Foreskin keratinocyte (primary cell): ENCODE measurements at places on chromosomes 2 and 18. TPM values are rescaled to one million over a fixed set of nuclear protein-coding genes. Genes with fewer than 3 reads are reported as not detected.

- no peak for DNase-seq
Observed at GRCh38 chr2:127040169-127040568, 66.8 kb downstream of the BIN1 start.

GRCh38 chr18:63119647-63120046 is 199.9 kb downstream of the BCL2 start:
- DNase-seq, result no peak

DNA sequence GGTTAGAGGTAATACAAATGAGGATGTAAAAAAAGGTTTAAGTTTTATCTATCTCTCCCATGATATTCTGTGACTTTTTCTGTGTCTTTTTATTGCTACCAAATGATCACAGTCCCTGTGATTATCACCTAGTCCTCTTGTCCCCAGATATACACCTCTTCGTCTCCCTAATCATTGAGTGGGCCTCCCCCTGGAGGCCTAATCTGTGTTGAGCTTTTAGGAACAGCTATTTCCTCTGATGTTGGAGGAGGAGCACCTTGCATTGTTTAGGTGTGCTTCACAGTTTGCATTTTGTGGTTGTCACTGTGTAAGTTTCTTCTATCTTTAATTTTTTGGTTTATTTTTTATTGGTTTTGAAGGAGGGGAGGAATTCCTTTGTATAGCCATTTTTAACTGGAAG is 33.3 kb downstream of the CCDC85A start:
- no peak for DNase-seq

- no peak for DNase-seq
Observed at GRCh38 chr2:158692372-158693103, 102.6 kb upstream of the DAPL1 start.

DNA sequence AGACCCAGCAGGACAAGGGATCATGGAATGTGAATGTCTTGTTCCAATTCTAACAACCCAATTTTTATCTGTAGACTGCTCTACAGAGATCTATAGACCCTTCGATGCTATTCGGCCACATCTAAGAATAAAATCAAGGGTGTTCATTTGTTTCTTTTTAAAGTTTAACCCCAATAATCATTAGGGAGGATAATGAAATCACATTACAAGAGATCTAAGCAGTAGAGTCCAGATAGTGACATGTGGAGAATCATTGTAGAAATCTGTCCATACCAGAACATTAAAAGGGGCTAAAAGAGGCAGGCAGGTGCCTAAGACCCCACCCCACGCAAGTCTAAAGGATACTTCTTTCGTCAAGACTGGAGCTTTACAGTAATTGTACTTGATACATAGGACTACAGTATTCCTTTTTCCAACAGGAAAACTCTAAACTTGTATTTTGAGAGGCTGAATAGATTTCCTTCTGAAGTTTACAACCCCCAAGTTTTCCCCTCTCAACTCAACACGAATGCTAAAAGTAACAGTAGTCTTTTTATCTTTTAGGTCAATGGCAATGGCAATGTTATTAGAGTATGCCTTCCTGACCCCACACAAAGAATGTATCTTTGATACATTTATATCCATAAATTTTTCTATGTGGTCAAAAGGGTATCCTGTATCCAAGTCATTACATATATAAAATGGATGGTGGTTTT is 183.7 kb downstream of the TCF4 start:
- DNase-seq, result no peak

- no peak for DNase-seq
Observed at GRCh38 chr2:230925443-230925878, 419 bp upstream of the GPR55 start.

- no peak for DNase-seq
Observed at GRCh38 chr2:128549094-128549493, 230.4 kb upstream of the HS6ST1 start.

DNA sequence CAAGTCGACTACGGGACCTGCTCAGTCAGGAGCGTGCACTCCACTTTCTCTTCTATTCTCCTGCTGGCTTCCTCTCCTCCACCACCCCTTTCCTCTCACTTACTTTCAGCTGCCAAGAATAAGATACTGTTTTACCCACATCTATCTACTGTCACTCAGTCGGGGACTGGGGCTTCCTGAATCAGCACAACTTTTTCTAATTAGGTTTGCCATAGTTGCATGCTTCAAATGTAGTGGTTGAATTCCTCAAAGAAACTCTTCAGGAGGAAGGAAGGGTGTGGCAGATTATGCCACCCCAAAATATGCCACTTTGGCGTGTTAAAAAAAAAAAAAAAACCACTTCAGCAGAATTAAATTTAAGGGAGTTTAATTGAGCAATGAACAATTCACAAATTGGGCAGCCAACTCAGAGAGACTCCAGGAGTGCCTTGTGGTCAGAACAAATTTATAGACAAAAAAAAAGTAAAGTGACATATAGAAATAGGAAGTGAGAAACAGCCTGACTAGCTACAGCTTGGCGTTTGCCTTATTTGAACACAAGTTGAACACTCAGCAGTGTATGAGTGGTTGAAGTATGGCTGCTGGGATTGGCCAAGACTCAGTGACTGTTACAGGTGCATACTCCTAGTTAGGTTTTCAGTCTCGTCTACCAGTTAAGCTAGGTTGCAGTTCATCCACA is 32.5 kb upstream of the RMDN2 start:
- no peak for DNase-seq

GRCh38 chr2:57698935-57699449 is 347.6 kb upstream of the VRK2 start:
- no peak for DNase-seq

GRCh38 chr2:168641636-168642035 is 160.8 kb upstream of the NOSTRIN start:
- no peak for DNase-seq

DNA sequence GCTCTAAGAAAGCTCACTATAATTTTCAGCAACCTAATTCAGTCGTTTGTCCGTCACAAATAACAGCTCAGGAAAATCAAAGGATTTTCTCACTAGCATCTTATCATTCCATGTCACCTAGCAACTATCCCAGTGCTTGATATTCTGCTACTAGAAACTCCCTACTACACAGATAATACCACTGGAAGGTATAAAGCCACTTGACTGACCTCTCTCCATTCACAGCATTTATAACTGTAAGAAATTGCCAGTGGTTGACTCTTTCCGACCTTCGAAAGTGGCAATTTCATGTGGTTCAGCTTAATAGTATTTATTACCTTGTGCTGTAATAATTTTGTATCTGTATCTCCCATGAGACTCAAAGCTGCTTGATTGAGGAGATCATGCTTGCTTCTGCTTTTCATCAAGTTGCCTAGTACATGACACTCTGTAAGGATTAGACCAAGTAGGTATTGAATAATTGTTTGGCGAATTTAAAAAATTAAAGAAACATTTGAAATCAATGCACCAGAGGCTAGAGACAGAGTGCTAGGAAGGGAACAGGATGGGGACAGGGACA is 79.6 kb upstream of the TACR1 start:
- DNase-seq, result no peak

DNA sequence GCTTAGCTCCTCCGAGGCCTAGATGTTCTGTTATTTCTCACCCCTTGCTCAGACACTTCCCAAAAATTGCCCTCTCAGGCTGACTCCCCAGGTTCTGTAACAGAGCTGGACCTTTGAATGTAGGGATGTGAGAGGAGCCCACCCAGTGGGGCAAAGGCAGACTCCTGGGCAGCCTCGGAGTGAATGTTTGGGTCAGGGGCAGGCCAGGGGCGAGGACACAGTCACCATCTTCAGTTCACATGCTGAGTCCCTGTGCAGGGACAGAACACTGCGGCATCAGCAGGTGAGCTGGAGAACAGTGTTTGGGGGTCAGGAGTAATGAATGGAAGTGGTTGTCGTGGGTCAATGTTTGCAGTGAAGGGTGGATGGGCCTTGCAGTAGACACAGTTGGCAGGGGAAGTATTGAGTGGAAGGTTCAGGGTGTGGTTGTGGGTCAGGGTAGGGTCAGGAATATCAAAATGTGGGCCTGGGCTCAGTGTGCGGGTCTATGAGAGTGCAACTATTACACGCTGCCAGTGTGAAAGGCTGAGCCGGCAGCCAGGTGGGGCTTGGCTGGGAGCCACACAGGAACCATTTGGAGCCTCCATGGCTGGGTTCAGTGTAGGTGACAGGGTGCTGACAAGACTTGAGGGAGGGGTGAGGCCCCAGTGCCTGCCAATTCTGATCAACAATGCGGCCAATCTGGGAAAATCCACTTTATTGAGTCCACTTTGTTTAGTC is 4.4 kb downstream of the IHH start:
- no peak for DNase-seq

DNA sequence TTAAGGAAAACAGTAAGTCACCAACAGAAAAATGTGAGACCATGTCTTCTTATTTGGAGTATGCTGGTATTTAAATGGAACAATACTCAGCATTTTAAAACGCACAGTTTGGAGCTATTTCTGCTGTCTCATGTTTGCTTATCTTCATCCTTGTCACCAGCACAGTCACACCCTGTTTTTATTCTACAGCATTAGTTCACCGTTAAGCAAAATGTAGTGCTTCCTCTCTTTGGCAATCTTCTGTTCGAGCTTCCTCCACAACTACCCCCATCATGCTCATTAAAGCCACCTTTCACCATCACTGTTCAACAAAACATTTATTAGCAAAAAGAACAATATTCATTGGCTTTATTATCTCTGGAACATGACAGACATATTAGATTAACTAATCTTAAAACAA is 64.0 kb downstream of the SLC40A1 start:
- DNase-seq, result no peak

DNA sequence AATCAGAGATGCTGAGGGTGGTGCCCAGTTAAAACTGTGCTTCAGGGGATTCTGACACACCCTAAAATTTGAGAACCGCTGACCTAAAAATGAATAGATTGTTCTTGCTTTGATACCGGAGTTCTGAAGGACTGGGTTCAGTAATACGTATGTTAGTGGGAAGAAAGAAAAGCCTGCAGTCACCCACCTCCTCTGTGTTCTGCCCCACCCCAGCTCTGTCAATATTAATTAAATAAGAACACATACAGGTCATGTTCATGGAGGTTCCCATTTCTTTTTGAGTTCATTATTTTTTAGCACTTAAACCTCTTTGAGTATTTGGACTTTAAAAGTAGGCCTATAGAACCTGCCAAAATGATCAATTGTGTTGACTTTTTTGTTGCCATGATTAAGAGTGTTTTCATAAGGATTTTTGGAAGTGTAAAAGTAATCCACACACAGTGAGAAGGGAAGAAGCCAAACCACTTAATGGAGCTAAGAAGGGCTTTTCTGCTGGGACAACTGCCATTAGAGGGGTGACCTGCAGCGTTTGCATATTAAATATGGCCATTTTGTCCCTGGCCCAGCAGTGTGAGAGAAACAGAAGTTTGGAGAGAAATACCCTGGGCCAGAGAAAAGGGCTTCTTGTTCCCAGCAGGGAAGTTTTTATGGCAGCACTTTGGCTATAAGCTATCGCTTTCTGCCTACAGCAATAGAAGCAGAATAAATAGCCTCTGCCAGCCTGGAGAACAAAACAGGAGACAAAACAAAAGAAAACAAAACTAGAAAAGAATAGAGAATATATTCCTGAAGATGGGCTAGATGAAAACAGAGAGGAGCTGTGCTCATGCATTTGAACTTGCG is 80.7 kb upstream of the RNF152 start:
- no peak for DNase-seq

- DNase-seq, result peak; percentile 17
Observed at GRCh38 chr2:117775703-117776219, 38.7 kb upstream of the DDX18 start.

- no peak for DNase-seq
Observed at GRCh38 chr18:10669441-10670100, 143.7 kb downstream of the NAPG start.

GRCh38 chr2:169184074-169184473 is 114.7 kb downstream of the DHRS9 start:
- peak; percentile 69 for DNase-seq

- no peak for DNase-seq
Observed at GRCh38 chr2:39805936-39806608, 27.0 kb upstream of the THUMPD2 start.

DNA sequence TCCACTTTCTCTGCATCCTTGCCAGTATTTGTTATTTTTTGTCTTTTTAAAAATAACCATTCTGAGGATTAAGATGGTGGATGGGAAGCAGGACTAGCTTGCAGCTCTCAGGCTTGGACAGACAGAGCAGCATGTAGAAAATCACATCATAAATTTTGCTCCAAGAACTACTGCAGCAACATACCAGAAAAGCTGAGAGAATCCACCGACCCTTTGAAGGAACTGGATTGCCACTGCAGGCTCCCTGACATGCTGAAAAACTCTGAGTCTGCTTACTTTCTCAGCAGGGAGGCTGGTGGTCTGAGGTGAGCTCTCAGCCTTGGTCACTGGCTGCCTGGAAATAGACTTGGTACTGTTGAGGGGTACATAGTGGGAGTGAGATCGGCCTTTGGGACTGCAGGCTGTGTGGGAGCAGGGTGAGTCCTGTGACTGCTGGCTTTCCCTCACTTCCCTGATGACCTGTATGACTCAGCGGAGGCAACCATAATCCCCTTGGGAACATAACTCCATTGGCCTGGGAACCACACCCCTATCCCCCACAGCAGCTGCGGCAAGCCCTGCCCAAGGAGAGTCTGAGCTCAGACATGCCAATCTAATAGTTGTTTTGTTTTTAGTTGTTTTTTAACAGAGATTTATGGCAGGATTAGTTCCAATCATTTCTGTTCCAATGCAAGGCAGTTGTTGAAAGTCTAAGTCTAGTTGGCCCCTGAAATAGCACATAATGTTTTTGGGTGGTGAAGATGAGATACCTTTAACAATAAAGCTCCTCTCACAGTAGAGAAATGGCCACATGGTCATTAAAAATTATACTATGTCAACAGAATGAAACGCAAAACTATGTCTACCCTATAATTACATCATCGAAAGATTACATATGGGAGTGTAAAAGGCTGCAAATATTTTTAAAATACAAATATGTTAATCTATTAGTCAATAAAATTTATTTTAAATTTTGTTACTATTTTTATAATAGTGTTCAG is 414.2 kb upstream of the CHAC2 start:
- peak; percentile 93 for DNase-seq

GRCh38 chr18:22985250-22985649 is 52.1 kb downstream of the RBBP8 start:
- DNase-seq, result no peak

GRCh38 chr18:28689588-28689987 is 512.7 kb upstream of the CDH2 start:
- DNase-seq, result no peak

- DNase-seq, result no peak
Observed at GRCh38 chr18:69648486-69648885, 247.8 kb downstream of the DOK6 start.

DNA sequence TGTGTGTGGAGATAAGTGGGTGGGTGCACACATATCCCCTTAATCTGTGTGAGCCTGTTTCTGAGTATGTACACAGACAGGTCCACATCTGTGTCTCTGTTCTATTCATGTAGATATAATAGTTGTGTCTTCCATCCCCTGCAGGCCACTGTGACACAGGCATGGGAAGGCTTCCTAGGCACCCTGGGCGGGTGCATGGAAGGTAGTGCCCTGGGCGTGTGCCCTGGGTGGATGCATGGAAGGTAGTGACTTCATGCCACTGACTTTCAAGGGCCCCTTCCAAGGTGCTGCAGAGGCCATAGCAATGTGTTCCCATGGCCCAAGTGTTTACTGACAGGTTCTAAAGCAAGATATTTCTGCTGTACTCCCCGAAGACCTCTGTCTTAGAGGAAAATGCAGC is 462.5 kb upstream of the HS6ST1 start:
- DNase-seq, result no peak

Gene PDIA6
- total RNA-seq, result 347 and 395 TPM in 2 replicates

Gene B3GNT7
- total RNA-seq, result 0.07 and 0.10 TPM in 2 replicates

Gene NPAS2
- total RNA-seq, result 14.6 and 18.9 TPM in 2 replicates

Gene SOWAHC
- total RNA-seq, result 30.8 and 31.2 TPM in 2 replicates

Gene MYL1
- total RNA-seq, result not detected in 2 replicates

Gene VIT
- total RNA-seq, result not detected in 2 replicates

Gene RRM2
- 101 and 116 TPM in 2 replicates for total RNA-seq

Gene KCNE4
- total RNA-seq, result 0.14 TPM in 2 replicates

Gene TFPI
- 0.42 and 0.54 TPM in 2 replicates for total RNA-seq

Gene POU3F3
- total RNA-seq, result not detected in 2 replicates

Gene IL1A
- total RNA-seq, result 263 and 311 TPM in 2 replicates

Gene SH3BP4
- total RNA-seq, result 45.9 and 46.1 TPM in 2 replicates
